Bronchus fibroblast of lung (primary cell): ENCODE measurements at places on chromosomes 5 and 9. TPM values are rescaled to one million over a fixed set of nuclear protein-coding genes. Genes with fewer than 3 reads are reported as not detected.

TCERG1 gene
- total RNA-seq: 37.5 and 45.9 TPM in 2 replicates

PDE6A gene
- total RNA-seq: not detected in 2 replicates

SCGB3A2 gene
- not detected in 2 replicates for total RNA-seq

FRMD3 gene
- 0.59 and 2.0 TPM in 2 replicates for total RNA-seq

WDR31 gene
- 0.67 and 0.74 TPM in 2 replicates for total RNA-seq

C9orf153 gene
- total RNA-seq: not detected in 2 replicates

FER gene
- total RNA-seq: 5.2 and 5.5 TPM in 2 replicates

MARVELD2 gene
- 2.1 and 2.2 TPM in 2 replicates for total RNA-seq

PTPRD gene
- 1.3 and 2.2 TPM in 2 replicates for total RNA-seq

NRARP gene
- total RNA-seq: 0.45 and 1.7 TPM in 2 replicates

RANBP3L gene
- total RNA-seq: not detected in 2 replicates
